LHCN-M2 (cell line): ENCODE measurements at places on chromosomes 1 and 21. TPM values are rescaled to one million over a fixed set of nuclear protein-coding genes. Genes with fewer than 3 reads are reported as not detected.

Gene TNFRSF9
- 0.06 TPM in 1 of 2 replicates, not detected in the other for total RNA-seq

Gene RNPC3
- total RNA-seq: 6.2 and 6.5 TPM in 2 replicates

Gene TEX38
- 0.17 TPM in 1 of 2 replicates, not detected in the other for total RNA-seq

Gene CORT
- not detected in 2 replicates for total RNA-seq

Gene CD1C
- not detected in 2 replicates for total RNA-seq

Gene KIF26B
- total RNA-seq: under 0.01 and 0.17 TPM in 2 replicates

Gene FAM72D
- total RNA-seq: 2.8 and 3.6 TPM in 2 replicates

Gene CHIA
- not detected in 2 replicates for total RNA-seq

Gene PIGR
- total RNA-seq: not detected in 2 replicates

Gene FLG2
- total RNA-seq: not detected in 2 replicates

Gene MARK1
- not detected in 2 replicates for total RNA-seq

Gene KCNA2
- not detected in 2 replicates for total RNA-seq

Gene CELA2A
- not detected in 2 replicates for total RNA-seq

Gene C1QC
- total RNA-seq: not detected in 2 replicates

Gene SPRR5
- total RNA-seq: not detected in 2 replicates

Gene ANKRD45
- total RNA-seq: 0.13 TPM in 1 of 2 replicates, not detected in the other

Gene F13B
- not detected in 2 replicates for total RNA-seq

Gene FNDC5
- total RNA-seq: 8.7 and 28.5 TPM in 2 replicates

Gene CELA2B
- not detected in 2 replicates for total RNA-seq

Gene CFAP141
- not detected in 2 replicates for total RNA-seq

Gene SIPA1L2
- 0.90 and 1.6 TPM in 2 replicates for total RNA-seq

Gene MIER1
- total RNA-seq: 33.4 and 34.2 TPM in 2 replicates

Gene NPR1
- total RNA-seq: not detected in 2 replicates

Gene LPAR3
- not detected in 2 replicates for total RNA-seq

Gene OR2T35
- total RNA-seq: not detected in 2 replicates

Gene TFAP2E
- total RNA-seq: 0.06 and 0.19 TPM in 2 replicates

Gene RAB25
- total RNA-seq: not detected in 2 replicates
